ENCODE measurements at places on chromosomes 1 and 21. TPM values are rescaled to one million over a fixed set of nuclear protein-coding genes. Genes with fewer than 3 reads are reported as not detected.

LPAR3 gene
- total RNA-seq = 0.19 TPM

HDAC1 gene
- 51.4 TPM for total RNA-seq

RNU1-3 gene
- total RNA-seq = not detected

LENEP gene
- total RNA-seq = not detected

GPR153 gene
- 8.3 TPM for total RNA-seq

HES5 gene
- total RNA-seq = 0.33 TPM

KCNJ15 gene
- 1.2 TPM for total RNA-seq

FCER1G gene
- 44.6 TPM for total RNA-seq

CYP4A11 gene
- not detected for total RNA-seq

WNT4 gene
- total RNA-seq = not detected

S100A9 gene
- 845 TPM for total RNA-seq

CFAP45 gene
- 0.32 TPM for total RNA-seq

LACTBL1 gene
- total RNA-seq = not detected

YTHDF2 gene
- 53.3 TPM for total RNA-seq

NPR1 gene
- total RNA-seq = 24.9 TPM

LCE1F gene
- not detected for total RNA-seq

ST6GALNAC5 gene
- total RNA-seq = 8.7 TPM

GREM2 gene
- total RNA-seq = 2.7 TPM

KRTAP20-2 gene
- not detected for total RNA-seq

IFI44 gene
- 10.3 TPM for total RNA-seq

ALPL gene
- total RNA-seq = 3.3 TPM

SH3BGRL3 gene
- 62.2 TPM for total RNA-seq

EDARADD gene
- 0.66 TPM for total RNA-seq

OR6K3 gene
- total RNA-seq = not detected

PRSS38 gene
- total RNA-seq = not detected

HTR6 gene
- total RNA-seq = not detected

CHD1L gene
- total RNA-seq = 18.8 TPM

B4GALT3 gene
- total RNA-seq = 26.5 TPM

CRNN gene
- 0.23 TPM for total RNA-seq

SLC5A3 gene
- 12.9 TPM for total RNA-seq

SPRR2E gene
- total RNA-seq = not detected

FMO1 gene
- not detected for total RNA-seq

OR2L13 gene
- total RNA-seq = not detected

TMEM54 gene
- total RNA-seq = 105 TPM

SLC35A3 gene
- 24.5 TPM for total RNA-seq

SLC25A24 gene
- total RNA-seq = 23.3 TPM

IVNS1ABP gene
- total RNA-seq = 51.2 TPM

PCSK9 gene
- total RNA-seq = 0.29 TPM

RBM11 gene
- 0.42 TPM for total RNA-seq

SYCP1 gene
- total RNA-seq = not detected

S100A2 gene
- not detected for total RNA-seq

ARHGEF10L gene
- total RNA-seq = 93.0 TPM

PALMD gene
- total RNA-seq = 15.4 TPM

AGBL4 gene
- not detected for total RNA-seq

GNAT2 gene
- total RNA-seq = not detected

KISS1 gene
- total RNA-seq = not detected

LRRC39 gene
- total RNA-seq = 0.97 TPM

AMPD1 gene
- total RNA-seq = not detected

LIN28A gene
- not detected for total RNA-seq

DPT gene
- 190 TPM for total RNA-seq

EPHB2 gene
- 2.1 TPM for total RNA-seq

CELSR2 gene
- total RNA-seq = 8.3 TPM

SMIM1 gene
- total RNA-seq = 16.3 TPM

GNG4 gene
- total RNA-seq = 1.5 TPM

ANGPTL3 gene
- not detected for total RNA-seq

ATF3 gene
- total RNA-seq = 2.9 TPM

CLDN17 gene
- total RNA-seq = not detected

MIXL1 gene
- total RNA-seq = not detected

TSACC gene
- not detected for total RNA-seq
